ENCODE measurements at places on chromosomes 3 and 15.

- DNase-seq: no peak
Observed at GRCh38 chr3:54527953-54528352, 399.9 kb downstream of the LRTM1 start.

DNA sequence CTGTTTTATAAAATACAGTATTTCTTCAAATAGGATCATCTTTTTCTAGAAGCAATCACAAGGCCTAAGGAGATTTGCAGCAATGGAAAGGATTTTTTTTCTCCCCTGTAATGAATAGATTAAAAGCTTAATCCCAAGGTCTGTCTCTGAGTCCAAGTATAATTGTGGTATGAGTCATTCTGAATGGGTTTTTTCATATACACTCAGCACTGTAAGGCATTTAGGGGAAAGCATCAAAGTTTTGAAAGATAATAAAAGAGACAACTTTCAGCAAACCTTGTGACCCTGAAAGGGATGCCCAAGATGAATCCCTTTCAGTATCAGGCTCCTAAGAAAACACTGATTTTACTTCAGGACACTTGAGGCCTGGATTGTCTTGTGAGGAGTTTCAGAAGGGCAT lies 23.3 kb upstream of the LARS2 start:
- DNase-seq: no peak

DNA sequence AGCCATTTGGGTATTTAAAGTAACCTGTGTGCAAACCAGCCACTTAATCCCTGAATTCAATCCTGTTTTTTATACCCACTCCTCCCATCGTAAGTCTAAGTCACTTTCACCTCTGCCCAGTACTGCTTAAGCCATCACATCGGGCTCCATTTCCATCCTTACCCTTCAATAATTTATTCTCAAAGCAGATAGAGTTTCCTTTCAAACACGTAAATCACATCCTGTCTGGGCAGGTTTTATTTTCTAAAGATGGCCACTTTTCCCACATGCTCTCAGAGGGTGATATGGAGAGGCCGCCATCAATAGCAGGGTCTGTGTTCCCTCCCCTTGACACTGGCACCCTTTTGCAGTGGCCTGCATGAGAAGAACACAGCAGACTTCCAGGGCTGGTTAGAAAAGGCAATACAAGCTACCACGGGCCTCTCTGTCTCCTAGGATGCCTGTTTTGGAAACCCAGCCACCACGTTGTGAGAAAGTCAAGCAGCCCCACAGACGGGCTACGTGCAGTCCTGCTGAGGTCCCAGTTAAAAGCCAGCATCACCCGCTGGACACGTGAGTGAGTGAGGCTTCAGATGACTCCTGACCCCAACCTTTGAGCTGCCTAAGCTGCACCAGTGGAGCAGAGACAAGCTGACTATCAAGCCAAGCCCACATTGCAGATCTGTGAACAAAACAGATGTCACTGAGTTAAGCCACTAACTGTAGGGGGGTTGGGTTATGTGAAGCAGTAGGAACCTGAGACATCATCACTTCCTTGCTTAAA lies 241.8 kb upstream of the SLCO3A1 start:
- DNase-seq: no peak

GRCh38 chr3:177336873-177337450 lies 139.7 kb upstream of the TBL1XR1 start:
- DNase-seq: no peak

DNA sequence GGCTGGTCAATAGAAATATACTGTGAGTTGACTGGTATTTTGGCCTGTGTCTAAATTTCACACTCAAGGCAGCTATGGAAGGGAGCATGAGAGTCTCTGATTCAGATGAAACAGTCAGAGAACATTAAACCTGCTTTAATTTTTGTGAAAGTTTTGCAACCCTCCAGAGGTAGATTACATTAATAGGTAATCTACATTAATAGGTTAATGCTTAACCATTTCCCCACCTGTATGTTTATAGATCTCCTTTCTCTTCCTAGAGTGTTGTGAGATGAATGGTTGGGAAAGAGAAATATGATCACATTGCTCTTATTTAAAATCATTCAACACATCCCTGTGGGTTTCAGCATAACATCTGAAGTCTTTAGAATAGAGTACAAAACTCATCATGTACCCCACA lies 586.9 kb upstream of the DPPA4 start:
- no peak for DNase-seq

- DNase-seq: no peak
Observed at GRCh38 chr15:74628949-74629348, 13.3 kb downstream of the CLK3 start.

DNA sequence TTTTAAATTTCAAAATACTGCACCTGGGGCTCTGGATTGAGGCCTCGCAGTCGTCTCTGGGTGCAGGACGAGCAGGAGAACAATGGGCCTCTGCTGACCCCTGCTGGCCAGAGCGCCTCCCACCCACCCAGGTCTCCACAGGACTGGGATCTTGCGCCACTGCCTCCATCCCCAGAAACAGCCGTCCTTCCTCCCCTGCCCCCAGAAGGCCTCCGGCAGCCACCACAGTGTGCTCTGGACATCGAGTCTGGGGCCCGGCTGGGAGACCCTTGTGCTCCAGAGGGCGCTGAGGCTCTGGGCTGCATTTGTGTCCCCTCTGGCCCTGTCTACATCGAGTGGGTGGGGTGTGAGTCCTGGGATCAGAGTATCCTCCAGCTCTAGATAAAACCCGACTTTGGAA lies 6.7 kb upstream of the ACSBG1 start:
- DNase-seq: peak; percentile 94

DNA sequence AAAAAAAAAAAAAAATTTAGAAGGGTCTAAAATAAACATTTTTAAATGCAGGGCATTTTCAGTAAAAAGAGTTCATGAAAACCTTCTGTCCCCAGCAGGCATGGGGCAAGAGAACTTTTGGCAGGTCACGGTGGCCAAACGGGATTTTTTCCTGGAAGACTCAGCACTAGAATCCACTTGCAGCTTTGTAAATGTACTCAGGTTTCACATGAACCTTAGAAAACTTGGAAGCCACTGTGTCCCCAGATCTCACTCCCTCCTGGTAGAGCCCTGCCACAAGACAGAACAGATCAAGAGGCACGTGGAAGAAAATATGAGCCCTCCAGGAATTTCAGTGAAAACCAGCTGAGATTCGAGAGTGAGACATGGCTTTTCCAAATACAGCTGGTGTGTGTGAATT lies 2.1 kb upstream of the GNB5 start:
- no peak for DNase-seq
